ENCODE measurements at places on chromosomes 3 and 15.

DNA sequence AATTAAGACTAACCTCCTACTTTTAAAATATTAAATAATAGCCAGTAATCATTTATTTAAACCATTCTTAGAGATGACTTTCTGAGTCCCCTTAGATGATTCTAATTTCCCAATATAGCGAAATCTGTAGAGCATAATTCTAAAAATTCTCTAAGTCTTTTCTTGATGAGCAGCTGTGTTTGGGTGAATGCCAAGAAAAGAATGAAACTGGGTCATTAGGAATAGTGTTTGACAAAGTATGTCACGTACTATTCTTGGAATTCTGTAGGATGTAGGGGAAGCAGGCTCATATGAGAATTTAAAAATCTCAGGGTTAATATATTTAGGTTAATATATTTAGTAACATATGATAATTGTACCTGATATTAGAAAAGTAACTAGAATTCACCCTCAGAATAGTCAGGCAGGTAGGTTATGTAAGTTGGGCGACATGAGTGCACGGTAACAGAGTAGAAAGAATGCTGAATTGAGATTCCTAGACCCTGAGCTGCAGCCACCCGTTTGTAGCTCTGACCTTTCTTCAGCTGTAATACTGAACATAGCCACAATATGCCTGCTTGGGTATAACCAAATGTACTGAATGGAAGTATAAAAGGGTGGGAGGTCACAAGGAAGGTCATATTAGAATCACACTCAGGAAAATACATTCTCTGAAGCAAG lies 524.3 kb downstream of the UNC13C start:
- no peak for DNase-seq

DNA sequence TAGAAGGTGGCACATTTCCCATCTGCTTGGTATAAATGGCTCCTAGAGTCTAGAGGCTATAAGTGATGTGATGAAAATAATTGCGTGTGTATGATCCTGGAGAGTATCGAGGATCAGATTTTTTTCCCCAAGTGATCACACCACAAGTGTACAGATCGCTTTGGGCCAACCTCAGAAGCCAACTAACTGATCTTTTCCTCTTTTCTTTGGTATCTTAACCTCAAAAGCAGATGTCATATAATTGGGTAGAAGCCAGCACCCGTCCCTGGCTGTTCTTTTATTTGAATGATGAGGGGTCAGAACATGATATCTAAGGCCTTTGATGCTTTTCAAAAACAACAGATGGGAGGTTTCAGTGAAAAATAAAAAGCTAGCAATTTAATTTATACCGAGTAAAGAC lies 3.3 kb downstream of the P2RY14 start:
- DNase-seq: no peak

DNA sequence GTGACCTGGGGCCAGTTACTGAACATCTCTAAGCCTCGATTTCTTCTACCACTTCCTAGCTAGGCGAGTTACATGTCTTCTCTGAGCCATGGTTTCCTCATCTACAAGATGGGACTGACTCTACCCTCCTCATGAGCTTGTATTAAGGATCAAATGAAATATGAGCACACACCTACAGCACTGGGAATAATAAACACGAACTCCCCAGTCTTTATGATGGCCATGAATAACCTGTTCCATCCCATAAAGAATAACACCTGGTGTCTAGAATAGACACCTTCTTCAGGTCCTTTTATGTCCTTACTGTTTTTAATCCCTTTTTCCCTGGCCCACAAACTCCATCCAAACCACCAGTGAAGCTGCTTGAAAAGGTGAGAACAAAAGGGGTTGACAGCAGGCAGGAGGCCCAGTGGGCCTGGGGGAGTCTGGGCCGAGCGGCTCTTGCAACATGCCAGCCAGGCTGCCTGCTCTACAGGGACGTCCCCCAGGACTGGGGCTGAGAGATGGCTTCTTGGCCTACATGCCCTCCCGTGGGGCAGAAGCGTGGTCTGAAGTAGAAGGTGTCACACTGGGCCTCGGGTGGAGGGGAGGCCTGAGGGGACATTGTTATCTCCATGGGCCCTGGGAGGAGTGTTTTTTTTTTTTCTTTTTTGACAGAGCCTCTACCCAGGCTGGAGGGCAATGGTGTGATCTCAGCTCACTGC lies 178.2 kb downstream of the RAB11A start:
- no peak for DNase-seq

- DNase-seq: no peak
Measured at GRCh38 chr3:142003291-142003690, 126.8 kb downstream of the ATP1B3 start.

DNA sequence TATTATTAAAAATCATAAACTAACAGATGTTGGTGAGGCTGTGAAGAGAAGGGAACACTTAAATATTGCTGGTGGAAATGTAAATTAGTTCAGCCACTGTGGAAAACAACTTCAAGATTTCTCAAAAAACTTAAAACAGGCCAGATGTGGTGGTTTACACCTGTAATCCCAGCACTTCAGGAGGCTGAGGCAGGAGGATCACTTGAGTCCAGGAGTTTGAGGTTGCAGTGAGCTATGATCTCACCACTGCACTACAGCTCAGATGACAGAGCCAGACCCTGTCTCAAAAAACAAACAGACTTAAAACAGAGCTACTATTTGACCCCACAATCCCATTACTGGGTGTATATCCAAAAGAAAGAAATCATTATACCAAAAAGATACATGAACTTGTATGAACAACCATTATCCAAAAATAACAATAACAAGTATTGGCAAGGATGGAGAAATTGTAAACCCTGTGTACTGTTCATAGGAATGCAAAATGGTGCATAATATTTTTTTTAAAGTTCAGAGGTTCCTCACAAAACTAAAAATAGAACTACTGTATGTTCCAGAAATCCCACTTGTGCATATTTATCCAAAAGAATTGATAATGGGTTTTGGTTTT lies 25.5 kb downstream of the ZNF148 start:
- DNase-seq: no peak

GRCh38 chr3:134378818-134379217 lies 4.6 kb upstream of the AMOTL2 start:
- DNase-seq: no peak

DNA sequence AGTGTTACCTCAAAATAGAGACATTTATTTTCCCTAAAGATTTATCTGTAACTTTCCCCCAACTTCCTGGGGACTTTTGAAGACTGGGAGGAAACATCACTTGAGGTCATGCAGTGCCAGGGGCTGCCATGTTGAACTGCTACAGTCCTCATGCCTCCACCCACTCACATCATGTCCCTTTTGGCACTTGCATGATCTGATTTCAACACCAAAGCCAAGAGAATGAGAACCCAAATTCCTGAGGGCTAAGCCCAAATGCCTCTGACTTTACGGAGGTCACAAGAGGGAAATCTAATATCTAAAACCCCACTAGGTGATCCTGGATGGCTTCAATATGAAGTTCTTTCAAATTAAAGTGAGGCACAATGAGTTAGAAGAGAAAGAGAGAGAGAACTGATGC lies 213.1 kb downstream of the NTRK3 start:
- no peak for DNase-seq

DNA sequence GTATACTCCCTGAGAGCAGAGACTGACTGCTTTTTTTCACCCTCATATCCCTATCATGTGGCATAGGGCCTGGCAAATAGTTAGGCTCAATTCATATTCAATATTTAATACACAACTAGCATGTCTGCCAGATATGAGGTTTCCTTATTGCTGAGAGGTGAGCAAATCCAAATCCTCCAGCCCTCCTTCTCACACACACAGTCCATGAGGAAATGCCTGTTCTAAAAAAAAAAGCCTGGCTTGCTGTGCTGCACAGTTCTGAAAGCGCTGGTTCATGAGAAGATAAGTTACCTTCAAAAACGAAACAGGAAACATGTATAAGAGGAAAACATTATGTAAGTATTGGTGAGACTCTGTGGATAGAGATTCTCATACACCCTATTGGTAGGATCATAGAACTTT lies 15.5 kb upstream of the ACAP2 start:
- DNase-seq: peak; percentile 53

GRCh38 chr15:83697716-83698115 lies 43.8 kb downstream of the ADAMTSL3 start:
- no peak for DNase-seq

GRCh38 chr3:129295286-129295685 lies 16.6 kb downstream of the HMCES start:
- DNase-seq: no peak

- no peak for DNase-seq
Measured at GRCh38 chr15:69669446-69669845, 216.8 kb downstream of the RPLP1 start.

- no peak for DNase-seq
Measured at GRCh38 chr3:52028572-52028971, 27.8 kb downstream of the DUSP7 start.

GRCh38 chr3:3589715-3590130 lies 209.5 kb upstream of the LRRN1 start:
- DNase-seq: peak; percentile 21

GRCh38 chr3:88231207-88231606 lies 81.4 kb downstream of the C3orf38 start:
- DNase-seq: no peak

- no peak for DNase-seq
Measured at GRCh38 chr3:31421314-31422048, 111.2 kb upstream of the STT3B start.

GRCh38 chr3:73784686-73785392 lies 160.1 kb upstream of the PDZRN3 start:
- DNase-seq: no peak

GRCh38 chr3:53519065-53519709 lies 24.8 kb downstream of the CACNA1D start:
- no peak for DNase-seq

DNA sequence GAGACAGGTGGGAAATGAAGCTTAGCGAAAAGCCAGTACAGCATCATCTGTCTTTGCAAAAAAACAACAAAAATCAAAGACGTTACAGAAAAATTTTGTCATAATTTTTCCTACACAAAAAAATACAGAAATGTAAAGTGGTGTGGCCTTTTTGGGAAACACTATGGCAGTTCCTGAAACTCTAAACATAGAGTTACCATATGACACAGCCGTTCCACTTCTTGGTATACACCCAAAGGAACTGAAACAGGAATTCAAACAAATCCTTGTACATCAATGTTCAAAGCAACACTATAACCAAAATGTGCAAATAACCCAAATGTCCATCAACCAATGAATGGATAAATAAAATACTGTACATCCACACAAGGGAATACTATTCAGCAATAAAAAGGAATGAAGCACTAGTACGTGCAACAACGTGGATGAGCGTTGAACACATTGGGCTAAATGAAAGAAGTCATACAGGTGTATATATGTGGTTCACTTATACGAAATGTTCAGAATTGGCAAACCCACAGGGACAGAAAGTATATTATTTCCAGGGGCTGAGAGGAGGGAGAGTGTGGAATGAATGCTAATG lies 46.8 kb downstream of the GLB1 start:
- no peak for DNase-seq

- peak; percentile 52 for DNase-seq
Measured at GRCh38 chr3:47163169-47164006, 525 bp downstream of the SETD2 start.

GRCh38 chr15:27902680-27903385 lies 196.3 kb downstream of the OCA2 start:
- no peak for DNase-seq

DNA sequence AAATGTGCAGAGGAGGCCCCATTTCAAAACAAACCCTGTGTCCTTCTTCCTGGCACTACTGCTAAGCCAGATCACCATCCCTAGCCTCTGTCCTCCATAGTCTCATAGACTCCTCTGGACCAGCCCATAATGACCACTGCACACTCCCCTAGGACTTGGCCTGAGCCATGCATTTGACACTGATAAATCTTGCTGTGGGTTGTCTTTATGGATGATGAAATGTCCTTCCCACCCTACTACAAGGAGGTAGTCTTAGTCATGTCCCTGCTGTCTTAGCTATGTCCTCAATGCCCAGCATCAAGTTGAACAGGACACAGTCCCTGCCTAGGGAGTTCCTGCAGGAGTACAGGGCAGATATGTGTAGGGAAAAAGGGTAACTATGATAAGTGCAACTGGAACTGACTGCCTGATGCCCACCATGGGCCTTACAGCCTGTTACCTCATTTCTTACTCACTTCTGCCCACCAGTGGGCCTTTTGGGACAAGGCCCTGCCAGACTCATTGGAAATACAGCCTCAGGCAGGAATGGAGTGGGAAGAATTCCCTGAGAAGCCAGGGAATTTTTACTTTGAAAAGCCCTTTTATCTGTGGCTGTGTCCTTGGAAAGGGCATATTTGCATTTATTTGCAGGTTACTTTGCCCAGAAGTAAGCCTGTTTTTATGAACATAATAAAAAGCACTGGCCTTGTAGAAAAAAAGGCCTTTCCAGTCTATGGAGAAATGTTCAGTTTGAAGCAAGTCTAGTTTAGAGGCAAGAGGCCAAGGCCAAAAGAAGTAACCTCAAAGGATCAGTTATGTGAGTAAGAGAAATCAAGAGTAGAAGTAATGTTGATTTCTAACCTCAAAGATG lies 199.6 kb upstream of the EIF1B start:
- no peak for DNase-seq

DNA sequence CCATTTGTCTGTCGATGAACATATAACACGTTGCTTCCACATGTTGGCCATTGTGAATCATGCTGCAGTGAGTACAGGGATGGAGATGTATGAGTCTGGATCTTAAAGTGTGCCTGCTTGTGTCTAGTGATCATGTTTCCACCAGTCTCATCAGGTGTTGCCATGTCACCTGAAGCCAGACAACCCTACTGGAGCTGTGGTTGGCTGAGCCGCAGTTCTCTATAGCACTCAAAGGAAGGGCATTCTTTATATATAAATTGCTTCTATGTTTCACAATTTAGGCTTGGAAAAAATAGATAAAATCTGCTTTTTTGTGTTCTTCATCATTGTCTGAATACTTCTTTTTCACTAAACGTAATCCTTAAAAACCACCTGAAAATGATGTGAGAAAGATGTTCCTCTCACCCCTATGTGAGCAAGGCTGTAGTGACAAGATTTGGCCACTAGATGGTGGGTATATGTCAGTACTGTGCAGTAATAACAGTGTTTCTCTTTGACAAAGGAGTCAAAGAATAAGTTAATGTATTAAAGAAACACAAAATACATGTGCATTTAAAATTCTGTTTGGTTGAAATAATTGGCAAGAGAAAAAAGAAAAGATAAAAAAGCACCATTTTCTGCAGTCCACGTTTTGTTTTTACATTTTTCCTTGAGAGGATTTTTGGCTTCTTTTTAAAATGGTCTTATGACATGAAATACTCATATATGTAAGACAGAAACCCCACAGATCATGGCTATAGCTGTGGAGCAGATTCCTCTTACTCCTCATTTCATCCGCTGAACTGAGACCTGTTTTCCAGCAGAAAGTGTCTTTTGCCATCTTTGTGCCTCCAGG lies 394.5 kb upstream of the DPPA4 start:
- peak; percentile 12 for DNase-seq

GRCh38 chr15:42826251-42826890 lies 89.4 kb upstream of the CDAN1 start:
- no peak for DNase-seq

GRCh38 chr3:176951586-176952292 lies 245.5 kb downstream of the TBL1XR1 start:
- DNase-seq: no peak

GRCh38 chr3:44478055-44478468 lies 592 bp upstream of the ZNF445 start:
- DNase-seq: no peak

- DNase-seq: no peak
Measured at GRCh38 chr3:14846226-14846880, 27.6 kb downstream of the FGD5 start.
